ENCODE measurements at places on chromosomes 6 and 20.

DNA sequence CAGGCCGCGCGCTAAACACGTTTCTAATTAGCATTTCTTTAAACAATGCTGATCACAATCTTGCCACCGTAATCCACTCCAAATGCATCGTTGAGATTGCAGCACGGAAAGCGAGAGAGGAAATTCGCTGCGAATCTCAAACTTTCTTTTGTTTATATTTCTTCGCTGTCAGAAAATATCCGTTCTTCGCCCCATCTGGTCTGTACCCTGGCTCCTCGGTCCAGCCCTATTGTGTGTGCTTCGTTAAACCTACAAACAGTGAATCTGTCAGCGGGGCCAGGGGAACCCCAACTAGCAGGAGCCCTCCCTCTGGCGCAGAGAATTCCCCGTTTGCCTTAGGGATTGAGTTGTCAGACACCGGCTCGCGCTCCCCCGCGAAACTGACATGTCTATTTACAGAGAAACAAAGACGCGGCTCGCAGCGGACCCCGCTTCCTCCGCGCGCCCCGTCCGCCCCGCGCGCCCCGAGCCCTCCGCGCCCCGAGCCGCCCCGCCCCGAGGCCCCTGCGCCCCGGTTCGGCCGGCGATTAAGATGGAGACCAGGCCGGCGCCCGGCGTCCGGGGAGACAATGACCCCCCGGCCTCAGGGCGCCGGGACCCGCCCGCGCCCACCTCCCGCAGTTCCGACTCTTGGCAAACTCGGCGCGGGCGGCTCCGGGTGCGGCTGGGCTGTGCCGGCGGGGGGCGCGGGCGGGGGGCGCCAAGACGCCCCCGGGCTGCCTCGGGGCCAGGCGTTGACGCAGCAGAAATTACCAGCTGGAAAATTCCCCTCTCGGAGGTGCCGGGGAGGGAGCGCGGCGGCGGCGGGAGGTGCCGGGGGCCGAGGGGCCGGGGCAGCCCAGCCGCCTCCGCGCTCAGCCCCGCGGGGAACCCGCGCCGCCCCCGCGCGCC lies 874 bp downstream of the ZBTB46 start:
- DNase-seq: peak; percentile 44

DNA sequence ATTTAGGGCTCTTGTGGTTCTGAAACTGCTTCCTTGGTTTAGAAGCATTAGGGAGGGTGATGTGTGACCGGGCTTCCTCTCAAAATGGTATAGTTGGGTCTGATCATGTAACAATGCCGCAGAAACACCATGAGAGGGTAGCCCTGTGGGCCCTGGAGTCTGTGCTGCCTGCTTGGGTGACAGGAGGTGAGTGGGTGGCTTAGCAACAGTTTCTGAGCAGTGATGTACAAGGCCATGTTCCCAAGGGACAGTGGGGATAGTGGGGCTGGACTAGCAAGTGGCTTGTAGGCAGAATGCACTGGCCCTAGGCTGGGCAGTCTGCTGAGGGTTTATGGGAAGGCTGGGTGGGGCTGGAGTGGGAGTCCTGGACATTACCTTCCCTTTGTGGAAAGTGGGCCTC lies 106.9 kb upstream of the MYL9 start:
- DNase-seq: no peak

DNA sequence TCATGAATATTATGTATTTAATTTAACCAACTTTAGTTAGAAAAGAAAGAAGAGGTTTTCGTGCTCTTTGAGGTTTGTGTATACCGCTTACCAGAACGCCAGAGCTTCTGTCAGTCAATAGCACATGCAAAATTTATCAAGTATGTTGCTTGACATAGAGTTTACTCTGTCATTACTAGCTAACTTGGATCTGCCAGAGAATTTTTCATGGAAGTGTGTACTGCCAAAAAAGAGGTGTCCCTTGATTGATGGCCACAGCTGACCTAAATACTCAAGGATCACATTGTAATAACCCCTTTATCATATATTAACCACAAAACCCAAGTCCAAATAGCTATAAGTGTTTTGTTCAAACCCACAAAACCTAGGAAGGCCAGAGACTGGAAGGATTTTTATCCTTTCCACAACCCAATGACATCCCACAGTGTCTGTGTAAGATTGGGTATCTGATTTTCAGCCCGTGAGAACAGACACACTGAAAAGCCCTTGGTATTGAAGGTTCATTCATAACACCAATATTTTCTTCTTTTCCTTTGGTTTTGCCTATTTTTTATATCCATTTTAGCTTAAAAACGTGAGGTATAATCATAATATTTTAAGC lies 194.0 kb upstream of the EYA4 start:
- no peak for DNase-seq

GRCh38 chr6:90896075-90896547 lies 309.2 kb upstream of the MAP3K7 start:
- peak; percentile 4 for DNase-seq

DNA sequence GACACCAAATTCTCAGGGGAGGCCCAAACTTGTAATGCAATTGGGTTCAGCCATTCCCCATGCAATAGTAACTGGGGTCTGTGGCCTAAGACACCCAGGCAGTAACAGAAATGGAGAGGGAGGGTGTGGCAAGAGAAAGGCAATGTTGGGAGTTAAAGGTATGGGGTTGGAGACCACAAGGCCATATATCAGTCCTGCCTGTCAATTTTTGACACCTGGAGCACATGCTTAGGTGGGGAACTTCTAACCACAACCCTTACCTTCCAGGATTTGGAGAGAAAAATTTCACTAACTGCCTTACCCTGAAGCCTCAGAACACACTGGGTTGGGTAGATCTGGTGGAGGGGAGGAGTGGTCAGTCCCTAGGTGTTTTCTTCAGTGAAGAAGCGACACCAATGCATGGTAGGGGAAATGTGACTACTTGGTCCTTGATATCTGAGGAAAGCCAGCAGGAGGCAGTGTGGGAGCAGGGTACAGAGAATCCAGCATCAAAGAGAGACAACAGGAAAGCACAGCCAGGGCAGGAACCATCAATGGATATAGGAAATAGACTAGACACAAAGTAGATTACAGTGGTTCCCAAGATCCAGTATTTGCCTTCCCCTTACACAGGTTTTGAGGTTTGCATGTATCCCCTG lies 6.8 kb upstream of the USP49 start:
- peak; percentile 20 for DNase-seq
